ENCODE measurements at places on chromosomes 1 and 21.
A peak's percentile ranks its signal among the peaks of the same experiment; 100 is the strongest.

- DNase-seq, result no peak
Measured at GRCh38 chr1:104874044-104874443, 1124.3 kb downstream of the AMY1C start.

DNA sequence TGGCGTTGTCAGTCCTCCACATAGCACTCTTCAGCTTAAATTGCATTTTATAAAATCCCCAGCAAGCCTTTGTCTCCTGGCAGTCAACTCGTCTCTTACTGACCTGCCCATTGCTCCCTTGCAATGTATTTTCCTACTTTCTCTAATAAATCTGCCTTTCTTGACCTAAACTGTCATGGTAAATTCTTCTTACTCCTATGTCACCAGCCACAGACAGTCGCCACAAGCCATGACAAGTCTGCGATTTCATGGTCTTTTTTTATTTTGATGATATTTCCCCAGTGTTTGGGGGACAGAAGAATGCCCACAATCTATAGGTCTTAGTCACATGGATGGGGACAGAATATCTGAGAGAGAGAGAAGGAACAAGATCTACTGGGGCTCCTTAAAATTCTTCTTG, 8.4 kb downstream of the IFNAR2 start:
- no peak for DNase-seq

DNA sequence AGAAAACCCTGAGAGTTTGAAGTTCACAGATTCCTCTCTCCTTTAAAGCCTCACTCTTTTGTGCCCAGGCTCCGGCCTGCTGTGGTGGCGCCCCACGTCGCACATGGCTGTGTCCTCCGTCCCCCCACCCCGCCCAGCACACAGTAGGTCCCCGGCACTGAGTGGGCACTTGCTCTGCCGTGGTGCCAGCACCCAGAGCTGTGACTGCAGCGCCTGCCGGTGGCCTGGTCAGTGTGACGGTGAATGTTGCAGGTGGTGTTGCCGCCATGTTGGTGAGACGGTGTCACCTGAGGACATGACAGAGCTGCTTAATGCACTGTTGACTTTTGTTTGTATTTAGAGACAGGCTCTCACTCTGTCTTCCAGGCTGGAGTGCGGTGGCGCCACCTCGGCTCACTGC, 3.4 kb downstream of the ATAD3C start:
- DNase-seq, result no peak

DNA sequence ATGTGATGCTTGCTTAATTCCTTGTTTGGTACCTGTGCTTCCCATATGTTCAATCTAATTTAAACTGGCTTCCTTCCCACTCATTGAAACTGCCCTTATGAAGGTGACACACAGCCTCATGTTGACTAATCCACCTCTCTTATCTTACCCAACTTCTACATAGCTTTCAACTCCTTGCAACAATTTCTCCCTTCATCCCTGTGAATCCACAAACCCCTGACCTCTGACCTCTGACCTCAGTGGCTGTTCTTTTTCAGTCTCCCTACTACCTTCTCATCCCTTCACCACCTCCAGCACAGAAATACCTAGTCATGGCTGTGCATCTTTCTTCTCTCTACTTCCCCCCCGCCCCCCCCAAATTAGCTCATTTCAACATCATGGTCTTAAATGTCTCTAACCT, 144.5 kb downstream of the TTLL7 start:
- no peak for DNase-seq

DNA sequence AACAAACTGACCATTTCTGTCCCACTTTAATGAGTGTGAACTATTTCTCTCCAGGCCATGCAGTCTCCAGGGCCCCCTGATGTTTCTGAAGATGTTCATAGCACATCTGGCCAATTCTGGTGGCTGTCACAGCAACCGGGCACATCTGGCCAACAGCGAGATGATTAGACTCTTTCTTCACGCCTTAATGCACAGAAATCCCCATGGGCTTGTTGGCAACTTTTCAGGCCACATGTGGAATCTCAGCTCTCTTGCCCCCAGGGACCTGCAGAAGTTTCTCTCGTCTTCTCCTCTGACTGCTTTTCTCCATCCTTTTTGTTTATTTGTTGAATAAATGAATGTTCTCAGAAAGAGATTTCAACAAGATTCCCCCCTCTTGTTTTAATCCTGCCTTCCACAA, 71.2 kb upstream of the HMGB4 start:
- no peak for DNase-seq

DNA sequence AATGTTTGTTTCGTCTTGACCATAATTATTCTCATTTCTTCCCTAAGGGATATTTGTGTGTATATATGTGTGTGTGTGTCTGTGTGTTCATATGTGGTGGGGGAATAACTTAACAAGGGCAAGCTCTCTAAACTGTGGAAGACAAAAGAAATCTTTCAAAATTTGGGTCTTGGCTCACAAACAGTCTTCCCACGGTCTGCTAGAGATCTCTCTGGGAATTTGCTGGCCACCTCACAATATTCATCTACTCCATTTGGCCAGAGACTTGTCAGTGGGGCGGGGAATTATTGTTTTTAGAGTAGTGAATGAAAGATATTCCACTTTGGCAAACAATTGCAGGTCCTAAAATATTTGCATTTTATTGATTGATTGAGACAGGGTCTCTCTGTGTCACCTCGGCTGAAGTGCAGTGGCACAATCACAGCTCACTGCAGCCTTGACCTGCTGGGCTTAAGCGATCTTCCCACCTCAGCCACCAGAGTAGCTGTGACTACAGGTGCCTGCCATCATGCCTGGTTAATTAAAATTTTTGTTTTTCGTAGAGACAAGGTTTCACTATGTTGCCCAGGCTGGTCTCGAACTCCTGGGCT, 8.0 kb upstream of the EIF2B3 start:
- no peak for DNase-seq

- no peak for DNase-seq
Measured at GRCh38 chr1:21201650-21202049, 25.0 kb upstream of the EIF4G3 start.

- DNase-seq, result no peak
Measured at GRCh38 chr21:35256468-35256988, 207.4 kb upstream of the RUNX1 start.

GRCh38 chr1:238606896-238607295, 716.2 kb upstream of the ZP4 start:
- no peak for DNase-seq

DNA sequence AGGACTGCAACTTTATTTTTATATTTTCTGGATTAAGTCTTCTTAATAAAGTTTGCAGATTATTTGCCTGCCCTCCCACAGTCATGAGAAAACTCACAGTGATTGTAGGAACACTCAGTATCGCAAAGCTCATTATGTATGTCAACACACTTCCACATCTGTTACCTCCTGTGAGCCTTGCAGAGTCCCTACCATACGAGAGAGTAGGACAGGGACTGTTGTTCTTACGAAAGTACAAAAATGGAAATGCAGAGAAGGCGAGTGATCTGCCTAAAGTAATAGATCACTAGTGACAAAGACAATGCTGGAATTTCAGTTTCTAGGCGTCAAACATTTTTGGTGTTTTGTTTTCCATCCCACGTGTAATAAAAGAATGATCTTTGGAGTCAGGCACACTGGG, 131.7 kb downstream of the SYT2 start:
- no peak for DNase-seq

DNA sequence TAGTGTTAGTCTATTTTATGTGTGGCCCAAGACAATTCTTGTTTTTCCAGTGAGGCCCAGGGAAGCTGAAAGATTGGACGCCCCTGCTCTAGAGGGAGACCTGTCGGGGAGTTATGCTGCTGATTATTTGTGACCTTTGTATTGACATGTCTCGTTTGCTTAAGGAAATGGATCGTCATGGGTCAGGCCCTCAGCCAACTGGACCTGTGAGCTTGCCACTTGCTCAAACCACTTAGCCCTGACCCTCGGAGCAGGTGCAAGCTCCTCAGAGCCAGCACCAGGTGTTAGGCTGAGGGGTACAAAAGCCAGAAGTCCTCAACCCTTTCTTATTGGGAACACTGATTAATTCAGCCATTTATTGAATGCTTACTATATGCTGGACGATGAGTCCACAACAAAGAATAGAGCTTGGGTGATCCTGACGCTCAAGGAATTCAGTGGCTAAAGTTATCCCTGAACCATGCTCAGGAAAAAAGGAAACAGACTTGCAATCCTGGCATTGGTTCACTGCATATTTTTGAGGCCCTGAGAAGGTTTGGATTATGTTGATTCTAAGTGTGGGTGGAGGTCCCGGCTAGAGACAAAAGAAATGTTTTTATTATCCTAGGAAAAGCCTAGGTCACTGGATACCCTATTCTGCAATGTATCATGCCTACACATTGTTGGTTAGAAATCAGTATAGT, 19.0 kb downstream of the TGFB2 start:
- no peak for DNase-seq

DNA sequence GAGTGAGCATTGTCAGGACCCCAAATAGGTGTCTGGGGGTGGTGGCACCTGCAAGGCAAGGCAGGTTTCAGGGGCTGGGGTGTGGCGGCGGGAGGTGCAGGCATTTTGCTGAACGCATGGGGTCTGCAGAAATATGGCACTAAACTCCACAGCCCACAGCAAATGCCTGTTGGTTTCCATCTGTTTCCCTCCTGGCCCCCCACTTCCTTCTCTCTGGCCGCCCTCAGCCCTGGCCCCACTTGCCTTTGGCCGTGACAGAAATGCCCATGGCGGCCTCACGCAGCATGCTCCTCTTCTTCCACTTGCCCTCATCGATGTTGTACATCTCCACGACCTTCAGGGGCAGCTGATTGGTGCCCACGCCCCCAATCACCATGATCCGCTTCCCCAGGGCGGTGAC, 13.7 kb downstream of the KLHDC8A start:
- no peak for DNase-seq

DNA sequence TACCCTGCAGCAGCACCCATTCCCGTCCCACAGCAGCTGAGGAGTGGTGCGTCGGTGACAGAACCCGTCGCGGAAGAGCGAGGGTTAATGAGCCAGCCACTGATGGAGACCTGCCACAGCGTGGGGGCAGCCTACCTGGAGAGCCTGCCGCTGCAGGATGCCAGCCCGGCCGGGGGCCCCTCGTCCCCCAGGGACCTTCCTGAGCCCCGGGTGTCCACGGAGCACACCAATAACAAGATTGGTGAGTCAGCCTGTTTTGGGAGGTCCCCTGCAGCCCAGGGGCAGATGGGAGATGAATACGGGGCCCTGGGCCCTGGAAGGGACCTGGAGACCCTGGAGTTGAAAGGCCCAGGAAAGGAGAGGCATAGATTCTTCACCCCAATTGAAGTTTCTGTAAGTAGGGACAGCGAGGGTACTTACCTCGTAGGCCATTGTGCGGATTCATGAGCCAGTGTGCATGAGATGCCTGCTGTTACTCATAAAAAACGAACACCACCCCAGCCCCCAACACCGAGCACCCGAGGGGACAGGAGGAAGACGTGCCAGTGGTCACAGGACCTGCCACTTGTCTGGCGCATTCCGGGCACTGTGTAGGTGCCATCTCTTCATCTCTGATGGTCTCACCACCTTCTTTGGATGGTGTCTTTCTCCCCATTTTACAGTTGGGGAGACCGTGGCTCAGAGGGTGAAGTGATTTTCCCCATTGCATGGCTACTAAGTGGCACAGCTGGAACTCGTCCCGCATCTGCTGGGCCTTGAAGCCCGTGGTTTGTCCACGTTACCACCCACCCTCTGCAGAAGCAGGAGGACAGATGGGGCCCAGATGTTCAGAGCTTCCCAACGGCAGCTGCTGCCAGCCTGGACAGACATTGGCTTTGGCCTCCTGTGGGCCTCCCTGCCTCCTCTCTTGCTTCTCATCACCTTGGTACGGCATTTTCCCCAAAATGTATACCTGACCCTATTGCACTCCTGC, 28.3 kb upstream of the TNFRSF1B start:
- no peak for DNase-seq

DNA sequence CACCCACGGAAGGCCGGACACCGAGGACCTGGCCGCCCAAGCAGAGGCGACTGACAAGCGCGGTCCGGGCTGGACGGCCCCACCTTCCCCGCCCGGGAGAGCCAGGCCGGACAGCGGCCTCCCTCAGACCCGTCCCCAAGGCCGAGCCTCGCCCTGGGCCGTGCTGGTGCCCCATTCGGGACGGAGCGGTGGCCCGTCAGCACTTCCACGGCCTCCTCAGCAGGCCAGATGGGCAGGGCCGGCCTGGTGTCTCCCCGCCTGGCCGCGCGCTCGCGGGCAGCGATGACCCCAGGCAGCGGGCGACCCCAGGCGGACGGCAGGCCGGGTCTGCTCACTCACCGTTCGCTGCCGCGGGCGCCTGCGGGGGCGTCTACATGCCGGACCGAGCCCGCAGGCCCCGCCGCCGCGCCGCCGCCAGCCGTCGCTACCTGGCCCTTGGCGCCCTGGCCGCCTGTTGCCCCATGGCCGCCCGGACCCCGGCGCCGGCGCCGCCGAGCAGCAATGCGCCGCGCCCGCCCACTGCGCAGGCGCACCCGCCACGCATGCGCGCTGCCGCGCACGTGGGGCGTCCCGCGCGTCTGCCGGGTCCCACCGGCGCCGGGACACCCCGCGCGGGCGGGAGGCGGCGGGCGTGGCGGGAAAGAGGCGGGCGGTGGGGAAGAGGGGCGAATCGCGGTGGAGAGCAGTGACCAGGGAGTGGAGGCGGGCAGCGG, at the start of gene NADK:
NADK (minus strand) TSS at position 521 of the 713 bp plus-strand sequence. CDS start 13,064 bp downstream, outside the sequence.
- DNase-seq, result peak; percentile 89

DNA sequence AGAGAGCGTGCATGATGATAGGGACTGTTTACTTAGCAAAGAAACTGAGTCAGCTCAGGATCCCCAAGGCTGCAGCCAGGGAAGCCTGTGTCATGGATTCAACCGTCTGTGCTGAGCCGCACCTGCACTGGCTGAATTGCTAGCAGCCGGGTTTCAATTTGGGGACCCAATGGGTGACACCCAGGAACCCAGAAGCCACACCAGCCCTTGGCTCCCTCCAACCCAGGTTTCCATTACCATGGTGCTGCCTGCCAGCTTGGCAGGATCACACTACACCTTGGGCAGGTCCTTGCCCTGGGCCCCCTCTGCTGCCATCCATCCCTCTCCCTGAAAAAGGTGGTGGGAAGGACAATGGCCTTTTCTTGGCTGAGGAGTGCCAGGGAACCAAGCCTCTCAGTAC, 64.0 kb upstream of the CLDN14 start:
- DNase-seq, result no peak

- no peak for DNase-seq
Measured at GRCh38 chr1:204134103-204134502, 17.7 kb downstream of the ETNK2 start.

GRCh38 chr1:32972814-32973428, 8.3 kb upstream of the RNF19B start:
- DNase-seq, result no peak

GRCh38 chr21:41612674-41613532, 104.9 kb upstream of the TMPRSS2 start:
- peak; percentile 58 for DNase-seq

DNA sequence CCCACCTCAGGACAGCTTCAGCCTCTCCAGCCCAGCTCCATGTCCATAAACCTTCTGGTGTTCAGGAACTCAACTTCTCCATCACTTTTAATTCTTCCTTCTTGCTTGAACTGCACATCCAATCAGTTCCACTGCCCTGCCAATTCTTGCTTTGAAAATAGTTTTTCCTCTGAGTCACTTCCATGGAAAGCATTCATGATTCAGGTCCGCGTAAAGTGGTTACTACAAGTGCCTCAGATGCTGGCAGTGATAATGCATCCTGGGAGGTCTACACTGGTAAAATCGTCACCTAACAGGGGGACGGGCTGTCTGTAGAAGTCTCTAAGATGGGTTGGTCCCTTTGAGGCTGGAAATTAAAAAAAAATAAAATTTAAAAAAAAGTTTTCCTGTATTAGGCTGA, 25.9 kb upstream of the RCAN1 start:
- DNase-seq, result no peak

All from GM10248 (cell line).